ENCODE measurements at places on chromosomes 6 and 20.
A peak's percentile ranks its signal among the peaks of the same experiment; 100 is the strongest.

DNA sequence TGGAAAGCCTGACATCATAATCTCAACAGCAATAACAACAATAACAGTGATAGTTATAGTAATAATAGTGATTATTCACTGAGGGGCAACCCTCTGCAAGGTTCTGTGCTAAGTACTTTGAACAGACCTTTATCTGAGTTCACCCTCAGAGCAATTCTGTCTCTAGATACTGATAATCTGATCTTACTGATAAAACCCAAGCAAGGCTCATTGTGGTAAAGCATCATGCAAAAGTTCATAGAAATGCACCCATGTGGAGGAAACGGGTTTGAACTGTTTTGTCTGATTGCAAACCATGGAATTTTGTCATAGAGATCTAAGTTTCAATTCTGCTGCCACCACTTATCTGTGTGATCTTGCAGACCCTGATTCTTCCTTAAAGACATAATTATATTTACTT lies 1.3 kb upstream of the KIAA0408 start:
- DNase-seq, result no peak

DNA sequence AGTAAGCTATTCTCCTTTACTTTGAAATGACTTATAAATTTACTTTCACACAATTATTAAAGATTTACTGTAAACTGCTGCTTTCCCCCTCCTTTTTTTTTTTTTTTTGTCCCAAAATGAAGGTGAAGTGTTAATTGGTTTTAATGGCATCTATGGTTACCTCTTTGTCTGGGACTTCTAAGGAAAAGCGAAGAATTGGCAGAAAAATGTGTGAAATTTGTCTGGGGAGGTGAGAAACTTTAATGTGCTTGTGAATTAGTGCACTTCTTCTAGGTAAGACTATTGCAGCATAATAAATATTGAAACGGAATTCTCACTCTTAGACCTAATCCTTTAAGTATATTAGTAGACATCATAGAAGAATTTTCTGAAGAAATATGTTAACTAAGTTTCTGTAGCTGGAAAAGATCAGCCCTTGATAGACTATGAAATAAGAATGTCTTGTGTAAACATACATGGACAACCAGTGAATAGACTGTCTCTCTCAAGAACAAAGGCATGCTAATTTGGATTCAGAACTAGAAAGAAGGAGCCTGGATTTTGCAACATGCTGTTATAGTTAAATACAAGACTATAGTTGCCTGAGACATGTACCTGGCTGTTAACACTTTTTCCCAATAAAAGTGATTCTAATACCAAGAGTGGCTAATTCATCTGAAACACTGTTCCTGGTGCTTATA lies 23.9 kb downstream of the FLRT3 start:
- no peak for DNase-seq

DNA sequence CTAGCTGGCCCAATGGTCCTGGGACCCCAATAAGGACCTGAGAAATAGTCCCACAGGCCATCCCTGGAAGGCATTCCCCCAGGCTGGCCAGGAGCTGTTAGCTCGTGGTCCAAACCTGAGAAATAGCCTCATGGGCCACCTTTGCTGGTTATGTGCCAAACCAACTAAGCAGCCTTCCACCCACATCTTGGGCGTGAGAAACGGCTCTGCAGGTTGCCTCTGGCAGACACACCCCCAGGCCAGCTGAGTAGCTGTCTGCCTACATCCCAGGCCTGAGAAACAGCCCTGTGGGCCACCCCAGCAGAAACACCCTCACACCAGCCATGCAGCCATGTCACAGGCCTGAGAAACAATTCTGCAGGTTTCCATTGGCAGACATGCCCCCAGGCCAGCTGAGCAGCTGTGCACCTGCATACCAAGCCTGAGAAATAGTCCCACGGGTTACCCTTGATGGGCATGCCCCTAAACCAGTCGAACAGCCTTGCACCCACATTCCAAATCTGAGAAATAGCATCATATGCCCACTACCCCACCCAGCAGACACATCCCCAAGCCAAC lies 567.8 kb upstream of the ID4 start:
- no peak for DNase-seq

DNA sequence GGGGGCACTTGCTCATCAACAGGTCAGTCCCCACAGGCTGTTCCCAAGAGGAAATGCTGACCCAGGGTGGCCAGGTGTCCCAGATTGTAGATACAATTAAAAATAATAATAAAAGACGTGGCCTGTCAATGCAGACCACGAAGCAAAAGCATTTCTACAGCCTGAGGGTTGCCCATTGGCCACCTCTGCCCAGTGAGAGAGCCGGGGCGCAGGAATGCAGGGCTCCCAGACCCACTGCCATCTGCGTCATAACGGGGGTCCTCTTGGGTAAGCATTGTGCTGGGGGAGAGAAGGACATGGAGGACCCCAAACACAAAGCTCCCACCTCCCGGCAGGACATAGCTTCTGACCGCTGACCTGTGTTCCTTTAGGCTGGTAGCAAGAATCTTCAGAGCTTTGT lies 22.9 kb upstream of the AFDN start:
- no peak for DNase-seq

DNA sequence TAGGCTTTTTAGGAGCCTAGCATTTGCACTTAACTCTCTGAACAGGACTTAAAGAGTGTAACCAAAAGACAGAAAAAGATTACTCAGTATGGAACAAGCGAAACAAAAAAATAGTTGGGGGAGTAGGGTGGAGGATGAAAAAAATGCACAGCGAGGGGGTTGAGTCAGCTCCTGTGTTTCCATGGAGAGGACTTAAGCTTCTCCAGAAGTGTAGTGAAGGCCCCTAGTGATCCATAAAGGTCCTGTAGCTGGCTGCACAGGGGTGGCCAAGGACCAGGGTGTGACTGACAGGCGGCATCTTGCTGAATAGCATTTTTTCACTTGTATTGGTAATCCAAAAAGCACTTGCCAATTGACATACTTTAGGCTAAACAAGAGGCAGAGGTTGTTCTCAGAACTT lies 533.9 kb downstream of the RFPL4B start:
- no peak for DNase-seq

- DNase-seq, result no peak
Observed at GRCh38 chr6:102936959-102937358, 1543.5 kb downstream of the GRIK2 start.

DNA sequence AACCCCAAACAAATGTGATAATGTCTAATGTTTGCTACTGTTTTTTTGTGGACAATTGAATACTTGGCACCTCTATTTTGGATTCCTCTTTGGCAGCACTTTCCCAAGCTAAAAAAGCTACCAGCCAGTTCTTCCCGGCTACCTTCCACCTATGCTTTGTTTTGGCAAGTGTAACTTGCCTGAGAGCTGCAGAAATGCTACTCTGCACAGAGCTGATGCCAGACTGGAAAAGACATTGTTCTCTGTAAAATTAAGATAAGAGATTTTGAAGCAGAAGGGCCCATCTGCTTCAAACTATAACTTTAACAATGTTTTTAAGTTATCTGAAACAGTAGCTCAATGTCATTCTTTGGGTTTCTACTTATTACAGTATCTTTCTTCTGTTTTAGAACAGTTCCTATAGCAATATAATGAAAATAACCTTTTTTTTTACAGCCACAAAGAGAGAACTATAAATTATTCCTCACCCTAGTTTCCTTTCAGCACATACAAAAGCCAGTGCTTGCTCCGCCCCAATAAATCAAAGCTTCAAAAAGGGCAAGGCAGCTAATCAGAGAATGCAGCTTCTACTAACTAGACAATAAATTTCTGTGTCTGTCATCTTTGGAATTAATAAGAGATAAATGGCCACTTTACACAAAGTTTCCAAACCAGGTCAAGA lies 183.1 kb downstream of the UBE3D start:
- no peak for DNase-seq

- DNase-seq, result no peak
Observed at GRCh38 chr6:133128191-133128590, 113.0 kb upstream of the EYA4 start.

DNA sequence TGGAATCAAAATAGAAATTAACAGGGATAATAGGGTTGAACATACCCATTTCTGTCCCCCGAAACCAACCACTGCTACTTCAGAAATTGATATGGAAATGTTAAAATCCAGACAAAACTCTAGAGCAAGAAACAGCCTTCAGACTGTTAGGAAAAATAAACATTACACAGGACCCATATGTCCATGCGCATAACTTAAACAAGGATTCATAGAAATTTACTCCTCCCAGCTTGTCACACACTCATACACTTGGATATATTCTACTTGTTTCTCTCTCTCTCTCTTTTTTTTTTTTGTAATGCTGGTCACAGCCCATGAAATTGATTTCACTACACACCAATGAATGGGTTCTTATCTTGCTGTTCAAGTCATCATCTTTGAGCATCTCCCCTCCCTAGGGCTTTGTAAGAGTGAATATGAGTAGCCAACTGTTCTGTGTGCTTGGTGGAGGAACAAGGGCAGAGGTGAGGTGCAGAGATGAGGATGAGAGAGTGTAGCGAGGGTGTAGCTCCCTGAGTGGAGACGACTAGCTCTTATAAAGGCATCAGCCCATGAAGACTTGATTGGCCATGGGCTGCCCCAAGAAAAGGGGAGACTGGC lies 61.8 kb upstream of the MLN start:
- DNase-seq, result peak; percentile 79

GRCh38 chr6:111721753-111722154 lies 116.1 kb upstream of the TRAF3IP2 start:
- DNase-seq, result no peak

DNA sequence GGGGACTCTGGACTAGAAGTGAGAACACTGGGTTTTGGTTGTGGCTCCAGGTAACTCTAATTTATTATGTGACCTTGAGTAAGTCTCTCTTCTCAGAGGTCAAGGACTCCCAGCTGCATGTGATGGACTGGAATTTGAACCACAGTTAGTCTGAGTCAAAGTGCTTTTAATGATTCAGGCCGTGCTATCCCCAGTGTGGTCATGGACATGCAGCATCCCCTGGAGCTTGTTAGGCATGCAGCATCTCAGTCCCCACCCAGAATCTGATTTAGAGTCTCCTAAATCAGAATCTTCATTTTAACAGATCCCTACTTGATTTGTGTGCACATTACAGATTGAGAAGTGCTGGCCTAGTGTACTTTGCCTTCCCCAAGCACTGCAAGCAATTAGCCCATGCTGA lies 74.2 kb downstream of the TOX2 start:
- peak; percentile 65 for DNase-seq

- DNase-seq, result no peak
Observed at GRCh38 chr20:2942439-2942838, 69.2 kb downstream of the PTPRA start.

DNA sequence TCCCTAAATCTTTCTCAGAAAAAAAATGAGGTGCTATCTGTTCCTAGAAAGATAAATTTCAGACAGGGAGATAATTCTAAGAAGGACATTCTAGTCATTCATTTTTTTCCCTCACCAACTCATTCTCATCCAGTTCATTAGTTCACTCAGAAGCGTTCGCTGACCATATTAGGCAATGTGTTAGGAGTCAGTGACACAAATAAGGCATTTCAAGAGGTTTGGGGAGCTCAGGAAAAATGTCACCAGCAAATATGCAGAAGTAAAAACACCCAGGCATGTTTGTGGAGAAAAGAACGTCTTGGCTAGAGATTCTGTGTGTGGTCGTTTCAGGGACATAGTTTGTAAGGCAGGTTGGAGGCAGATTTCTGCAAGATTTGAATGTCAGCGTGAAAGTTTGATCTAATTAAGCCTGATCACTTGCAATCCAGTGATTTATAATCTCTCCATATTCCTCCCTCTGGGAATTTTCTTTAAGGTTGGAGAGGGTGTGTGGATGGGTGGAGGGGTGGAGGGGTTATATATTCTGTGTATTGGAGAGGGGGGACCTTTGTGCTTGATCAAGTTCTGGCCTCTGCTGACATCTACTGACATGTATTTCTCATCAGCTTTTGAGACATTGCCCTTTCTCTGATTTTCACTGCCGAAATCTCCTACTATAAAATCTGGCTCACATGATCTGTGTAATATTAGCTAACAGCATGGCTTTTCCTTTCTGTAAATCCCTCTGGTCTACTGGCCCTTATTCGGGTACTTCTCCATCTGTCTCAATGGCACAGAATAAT lies 3.6 kb downstream of the MYCT1 start:
- no peak for DNase-seq

DNA sequence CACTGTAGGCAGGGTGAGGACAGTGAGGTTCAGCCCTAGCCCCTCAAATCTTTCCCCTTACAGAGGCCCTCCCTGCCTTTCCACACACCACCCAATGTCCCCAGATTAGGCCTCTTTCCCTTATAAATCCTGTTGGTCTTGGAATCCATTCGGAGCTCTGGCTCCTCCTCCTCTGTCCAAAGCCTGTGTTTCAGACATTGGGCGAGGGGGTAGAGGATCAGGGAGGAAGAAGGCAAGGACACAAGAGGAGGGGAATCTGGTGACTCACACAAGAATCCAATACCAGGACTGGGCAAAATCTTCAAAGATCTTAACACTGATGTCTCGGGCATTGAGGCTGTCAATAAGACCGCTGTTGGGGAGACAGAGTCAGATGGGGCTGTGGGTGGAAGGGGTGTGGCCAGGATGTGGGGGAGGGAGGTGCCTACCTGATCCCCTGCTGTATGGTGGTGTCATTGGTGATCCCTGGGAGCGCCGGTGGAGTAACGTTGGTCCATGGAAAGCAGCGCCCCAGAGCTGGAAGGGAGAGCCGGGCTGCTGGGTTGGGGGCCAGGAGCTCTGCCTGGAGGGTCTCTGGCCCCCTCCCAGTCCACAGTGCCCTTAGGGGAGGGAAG lies 7.6 kb downstream of the SLC44A4 start:
- DNase-seq, result no peak

DNA sequence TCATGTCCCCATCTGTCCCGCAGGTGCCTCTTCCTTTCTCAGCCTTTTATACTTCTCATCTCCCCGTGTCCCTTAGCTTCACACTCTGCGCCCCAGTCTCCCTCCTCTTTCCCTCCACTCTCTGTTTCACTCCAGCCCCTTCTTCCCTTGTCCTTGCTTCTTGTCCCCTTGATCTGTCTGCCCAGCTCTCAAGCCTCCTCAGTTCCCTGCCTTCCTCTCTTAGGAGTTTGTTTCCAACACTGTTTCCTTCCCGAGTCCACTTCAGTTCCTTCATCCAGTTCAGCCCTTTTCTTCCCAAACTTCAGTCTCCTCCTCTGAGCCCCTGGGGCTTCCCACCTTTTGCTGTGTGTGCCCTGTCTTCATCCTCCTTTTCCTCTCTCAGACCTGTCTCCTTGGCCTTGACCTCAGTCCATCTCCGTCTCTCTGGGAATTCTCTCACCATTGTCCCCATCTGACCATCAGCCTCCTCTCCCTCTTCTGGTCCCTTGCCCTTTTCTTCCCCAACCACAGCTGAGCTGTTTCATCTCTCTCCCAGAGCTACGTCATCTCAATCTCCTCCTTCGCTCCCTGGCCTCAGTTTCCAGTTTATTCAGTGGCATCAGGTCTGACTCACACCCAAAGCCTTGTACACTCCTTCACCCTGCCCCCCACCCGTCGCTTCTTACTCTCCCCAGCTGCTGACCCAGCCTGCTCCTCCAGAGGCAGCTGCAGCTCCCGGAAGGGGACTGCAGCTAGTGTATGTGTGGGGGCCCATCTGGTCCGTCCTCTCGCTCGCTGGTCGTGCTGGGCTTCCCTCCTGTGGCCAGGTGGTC lies 2.7 kb upstream of the DDR1 start:
- DNase-seq, result no peak

DNA sequence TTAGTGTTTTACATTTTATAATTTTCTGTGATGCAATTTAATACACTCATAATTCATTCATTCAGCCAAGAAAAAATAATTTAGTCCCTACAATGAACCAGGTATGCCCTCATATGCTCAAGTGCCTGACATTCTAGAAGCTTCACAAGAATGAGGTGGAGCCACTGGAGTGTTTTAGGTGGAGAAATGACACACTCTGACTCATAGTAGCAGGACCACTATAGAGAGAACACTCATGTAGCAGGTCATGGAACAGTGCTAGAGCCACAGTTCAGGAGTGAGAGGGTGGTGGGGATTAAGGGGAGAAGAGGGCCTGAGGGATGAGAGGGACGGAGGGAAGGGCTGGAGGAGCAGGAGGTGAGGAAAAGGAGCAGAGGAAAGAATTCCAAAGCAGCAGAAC lies 1.4 kb upstream of the HLA-G start:
- DNase-seq, result no peak

All from NCI-H1417 (cell line).